RWPE1 (cell line): ENCODE measurements at places on chromosomes 11 and 22.

DNA sequence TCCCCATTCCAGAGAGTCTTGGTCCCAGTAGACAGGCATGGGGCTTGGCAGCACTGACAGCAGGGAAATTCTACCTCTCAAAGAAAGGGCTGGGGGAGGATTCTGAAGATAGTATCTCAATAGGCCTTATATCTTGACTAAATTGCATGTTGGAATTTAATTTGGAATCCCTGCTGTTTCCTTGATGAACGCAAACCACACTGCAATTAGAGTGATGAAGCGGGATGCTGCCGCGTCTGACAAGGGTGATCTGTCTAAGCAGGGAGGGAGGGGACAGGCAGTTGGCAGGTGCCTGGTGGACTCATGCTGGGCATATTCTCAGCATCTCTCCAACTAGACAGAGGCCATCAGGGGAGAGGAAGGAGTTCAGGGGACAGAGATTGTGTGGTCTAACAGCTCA lies 48.4 kb downstream of the COMMD9 start:
- DNase-seq = no peak

GRCh38 chr22:47047321-47048122 lies 285.1 kb downstream of the TBC1D22A start:
- DNase-seq = no peak

GRCh38 chr11:20362481-20362880 lies 1.0 kb upstream of the HTATIP2 start:
- DNase-seq = no peak

GRCh38 chr11:124887667-124888013 lies 10.0 kb downstream of the ROBO4 start:
- DNase-seq = no peak

- no peak for DNase-seq
Observed at GRCh38 chr22:23925020-23925606, 30.9 kb downstream of the MIF start.

DNA sequence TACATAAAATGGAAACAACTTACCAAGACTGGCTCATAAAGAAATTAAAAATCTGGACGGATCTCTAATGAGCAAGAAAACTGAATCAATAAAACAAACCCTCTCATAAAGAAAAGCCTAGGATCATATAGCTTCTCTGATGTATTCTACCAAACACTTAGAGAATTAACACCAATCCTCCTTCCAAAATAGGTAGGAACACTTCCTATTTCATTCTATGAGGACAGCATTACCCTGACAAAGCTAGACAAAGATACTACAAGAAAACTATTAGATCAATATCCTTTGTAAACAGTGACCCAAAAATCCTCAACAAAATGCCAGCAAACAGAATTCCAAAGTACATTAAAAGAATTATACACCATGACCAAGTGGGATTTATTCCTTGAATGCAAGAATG lies 52.9 kb upstream of the CLTCL1 start:
- DNase-seq = no peak

DNA sequence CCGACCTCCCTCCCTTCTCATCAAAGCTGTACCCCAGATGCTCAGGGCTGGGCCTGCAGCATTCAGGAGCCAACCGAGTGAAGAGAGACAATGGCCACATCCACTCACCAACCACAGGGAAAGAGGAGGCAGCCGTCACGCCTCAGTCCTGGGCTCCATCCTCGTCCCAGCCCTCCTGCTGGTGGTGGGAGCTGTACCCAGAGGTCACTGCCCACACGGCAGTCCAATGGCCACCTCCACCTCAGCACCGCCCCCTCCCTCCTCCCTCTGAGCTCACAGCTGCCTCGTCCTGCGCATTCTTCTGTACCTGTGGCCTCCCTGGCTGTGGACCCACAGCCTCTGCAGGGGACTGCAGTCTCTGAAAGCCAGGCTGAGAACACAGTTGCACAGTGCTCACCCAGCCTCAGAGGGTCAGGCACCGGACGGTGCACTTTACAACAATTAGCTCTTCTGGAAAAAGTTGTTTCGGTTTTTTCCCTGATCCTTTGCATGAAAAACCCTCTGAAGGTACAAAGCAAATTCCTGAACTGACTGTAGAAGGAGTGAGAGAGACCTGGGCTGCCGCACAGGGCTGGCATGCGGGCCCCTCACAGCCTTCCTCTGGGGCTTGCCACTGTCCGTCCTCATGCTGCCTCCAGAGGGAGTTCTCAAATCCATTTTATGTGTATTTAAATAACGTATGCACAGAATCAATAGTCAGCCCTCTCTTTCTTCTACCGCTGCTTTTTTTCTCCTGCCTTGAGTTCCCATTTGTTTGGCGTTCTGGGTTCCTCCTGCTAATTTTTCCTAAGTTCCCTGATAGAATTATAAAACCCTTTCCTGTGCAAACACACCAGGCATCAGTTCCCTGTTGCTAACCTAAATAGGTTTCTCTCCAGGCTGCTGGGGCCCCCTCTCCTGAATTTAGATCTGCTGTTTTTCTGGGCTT lies 52.7 kb downstream of the PHF21B start:
- DNase-seq = no peak

GRCh38 chr22:17046566-17047348 lies 38.0 kb upstream of the IL17RA start:
- DNase-seq = no peak

GRCh38 chr11:69278091-69278867 lies 15.7 kb upstream of the MYEOV start:
- peak; percentile 26 for DNase-seq

DNA sequence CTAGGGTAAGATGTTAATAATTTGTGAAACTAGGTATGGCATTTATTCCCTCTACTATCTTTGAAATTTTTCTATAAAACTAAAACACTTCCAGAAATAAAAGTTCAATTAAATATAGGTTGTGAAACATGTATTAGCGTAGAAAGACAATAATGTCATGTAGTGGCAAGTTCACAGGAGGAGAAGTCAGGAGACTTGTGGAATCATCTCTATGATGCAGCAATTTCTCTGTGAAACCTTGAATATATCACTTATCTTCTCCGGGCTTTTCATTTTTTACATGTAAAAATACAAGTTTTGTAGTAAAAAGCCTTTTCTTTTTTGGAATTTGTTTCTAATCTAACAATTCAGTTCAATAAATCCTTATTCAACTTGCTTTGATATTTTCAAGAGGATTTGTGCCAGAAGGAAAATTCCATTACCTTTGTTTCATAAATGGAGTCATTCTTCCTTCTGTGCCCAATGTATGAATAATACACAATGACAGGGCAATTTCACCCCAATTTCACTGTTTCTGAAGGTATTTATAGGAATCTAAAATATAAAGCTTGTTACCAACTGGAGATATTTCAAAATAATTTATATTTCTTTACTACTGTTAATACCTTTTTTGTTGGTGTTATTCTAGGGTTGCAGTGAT lies 758.3 kb downstream of the FAM181B start:
- DNase-seq = no peak

- peak; percentile 42 for DNase-seq
Observed at GRCh38 chr11:46526216-46527215, 67.3 kb downstream of the AMBRA1 start.

GRCh38 chr11:32580967-32581366 lies 2.7 kb upstream of the EIF3M start:
- DNase-seq = peak; percentile 8

DNA sequence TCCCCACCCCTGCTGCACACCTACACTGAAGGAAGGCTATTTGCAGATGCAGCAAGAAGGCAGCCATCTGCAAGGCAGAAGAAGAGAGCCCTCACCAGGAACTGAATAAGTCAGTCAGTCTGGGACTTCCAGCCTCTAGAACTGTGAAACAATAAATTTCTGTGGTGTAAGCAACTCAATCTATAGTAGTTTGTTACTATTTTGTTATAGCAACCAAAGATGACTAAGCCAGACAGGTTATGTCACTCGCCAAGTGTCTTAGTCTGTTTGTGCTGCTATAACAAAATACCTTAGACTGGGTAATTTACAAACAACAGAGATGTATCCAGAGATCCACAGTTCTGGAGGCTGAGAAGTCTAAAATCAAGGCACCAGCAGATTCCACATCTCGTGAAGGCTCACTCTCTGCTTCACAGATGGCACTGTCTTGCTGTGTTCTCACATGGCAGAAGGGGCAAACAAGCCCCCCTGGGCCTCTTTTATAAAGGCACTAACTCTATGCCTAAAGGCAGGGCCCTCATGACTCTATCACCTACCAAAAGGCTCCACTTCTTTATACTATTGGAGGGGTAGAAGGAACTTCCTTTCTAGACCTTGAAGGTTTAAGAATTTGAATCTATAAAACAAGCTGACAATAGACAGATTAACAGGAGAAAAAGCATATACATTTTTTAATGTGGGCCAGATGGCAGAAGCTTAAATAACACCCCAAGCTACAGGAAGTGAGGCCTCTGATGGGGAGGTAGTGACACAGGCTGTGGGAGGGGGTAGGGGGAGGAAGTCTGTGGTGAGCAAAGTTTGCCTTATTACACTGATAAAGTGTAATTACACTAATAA lies 12.3 kb downstream of the APOL6 start:
- no peak for DNase-seq

GRCh38 chr11:124195189-124195734 lies 12.1 kb downstream of the OR10D3 start:
- peak; percentile 38 for DNase-seq

GRCh38 chr11:10205928-10206327 lies 88.1 kb downstream of the SBF2 start:
- no peak for DNase-seq

GRCh38 chr11:106304274-106304673 lies 226.8 kb downstream of the AASDHPPT start:
- DNase-seq = no peak
